Stimulated activated CD4-positive, alpha-beta T cell treated with anti-CD3 and anti-CD28 coated beads, TNF-alpha, amount 100 ng/mL, for 24 hours (primary cell): ENCODE measurements at places on chromosomes 12 and 14.

- DNase-seq, result no peak
These were observed 43.8 kb downstream of the RESF1 start for GRCh38 chr12:32002848-32003493.

DNA sequence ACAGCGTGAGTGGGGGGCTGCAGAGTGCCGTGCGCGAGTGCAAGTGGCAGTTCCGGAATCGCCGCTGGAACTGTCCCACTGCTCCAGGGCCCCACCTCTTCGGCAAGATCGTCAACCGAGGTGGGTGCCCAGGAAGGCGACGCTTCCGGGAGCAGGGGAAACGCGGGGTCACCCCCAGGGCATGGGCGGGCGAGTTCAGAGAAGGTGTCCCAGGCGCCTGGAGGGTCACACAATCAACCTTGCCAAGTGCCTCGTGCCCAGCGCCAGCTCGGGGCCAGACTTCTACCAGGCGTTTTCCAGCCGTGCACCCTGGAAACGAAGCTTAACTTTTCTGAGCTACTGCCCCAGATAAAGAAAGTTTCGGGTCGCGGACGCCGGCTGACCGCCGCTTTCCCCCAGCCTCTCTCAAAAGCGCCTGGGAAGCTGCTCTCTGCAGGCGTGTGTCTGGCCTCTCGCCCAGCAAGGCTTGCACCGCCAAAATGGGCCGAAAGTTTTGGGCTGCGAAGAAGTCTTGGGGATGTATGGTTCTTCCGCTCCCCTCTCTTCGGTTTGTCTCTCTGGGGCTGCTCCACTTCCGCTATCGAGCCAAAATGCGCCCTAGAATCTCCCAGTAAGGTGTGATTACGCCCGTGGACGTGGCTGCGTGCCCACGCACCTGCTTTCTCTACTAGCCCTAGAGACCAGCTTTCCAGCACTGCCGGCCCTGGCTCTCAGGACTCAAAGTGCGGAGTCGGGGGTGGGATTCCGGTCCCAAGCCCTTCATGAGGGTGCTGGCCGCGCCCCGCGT is 1.7 kb downstream of the WNT1 start:
- DNase-seq, result no peak

DNA sequence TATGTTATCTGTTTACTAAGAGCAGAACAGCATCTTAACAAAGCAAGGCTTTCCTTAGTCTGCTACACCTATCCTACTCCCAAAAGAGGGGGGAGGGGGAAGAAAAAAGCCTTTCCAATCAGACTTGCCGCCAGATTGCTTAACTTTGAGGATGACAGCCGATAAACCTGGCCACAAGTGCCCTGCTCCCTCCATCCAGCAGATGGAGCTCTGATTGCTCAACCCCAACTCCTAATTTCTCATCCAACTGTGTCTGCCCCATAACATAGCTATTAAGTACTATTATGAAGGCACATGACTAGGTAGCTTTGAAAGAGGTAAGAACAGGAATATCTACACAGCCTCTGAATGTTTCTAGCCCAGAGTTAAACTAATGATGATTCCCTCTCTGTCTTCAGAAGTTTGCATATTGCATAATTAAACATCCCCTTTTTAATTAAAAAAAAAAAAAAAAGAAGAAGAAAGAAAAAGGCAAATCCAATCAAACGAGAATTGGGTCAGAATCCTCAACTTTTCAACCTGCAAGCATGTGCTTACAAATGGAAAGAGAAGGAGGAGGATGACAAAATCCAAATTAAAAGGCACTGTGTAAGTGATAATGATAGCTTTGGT is 247.4 kb downstream of the GALC start:
- no peak for DNase-seq

GRCh38 chr12:104504146-104504545 is 47.4 kb downstream of the CHST11 start:
- no peak for DNase-seq

DNA sequence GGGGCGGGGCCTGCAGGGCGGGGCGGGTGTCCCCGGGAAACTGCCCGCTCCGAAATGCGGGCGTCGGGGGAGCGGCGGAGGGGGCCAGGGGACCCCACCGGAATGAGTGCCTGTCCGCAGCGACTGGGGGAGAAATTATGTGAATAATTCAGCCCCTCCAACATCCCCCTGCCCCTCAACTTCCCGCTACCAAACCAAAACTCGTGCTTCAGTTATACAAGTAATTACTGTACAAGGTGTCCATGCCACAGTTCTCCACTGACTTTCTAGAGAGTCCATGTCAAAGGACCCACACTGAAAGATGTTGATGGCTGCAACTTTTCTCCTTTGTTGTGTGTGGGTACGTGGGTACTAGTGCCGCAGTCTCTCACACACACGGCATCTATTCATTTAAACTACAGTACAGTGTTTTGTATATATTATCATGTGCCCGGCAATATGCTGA is 414 bp upstream of the CDK17 start:
- no peak for DNase-seq

DNA sequence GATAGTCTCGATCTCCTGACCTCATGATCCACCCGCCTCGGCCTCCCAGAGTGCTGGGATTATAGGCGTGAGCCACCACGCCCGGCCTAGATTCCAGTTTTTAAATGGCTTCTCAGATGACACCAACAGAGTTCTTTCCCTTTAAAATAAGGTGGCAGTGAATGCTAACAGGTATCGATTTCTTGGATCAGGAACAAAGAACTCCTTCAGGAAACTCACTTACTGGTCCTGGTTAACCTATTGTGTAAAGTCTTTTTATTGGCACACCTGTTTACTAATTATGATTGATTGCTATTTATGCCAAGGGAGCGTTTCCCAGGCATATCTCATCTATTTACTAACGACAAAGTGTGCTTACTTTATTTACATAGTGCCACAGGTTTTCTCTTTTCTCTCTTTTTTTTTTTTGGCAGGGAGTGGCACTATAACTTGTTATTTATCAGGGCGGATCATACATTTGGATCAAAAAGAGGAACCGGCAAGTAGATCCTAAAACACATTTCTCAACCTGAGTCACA is 89.7 kb downstream of the GLT1D1 start:
- DNase-seq, result no peak

DNA sequence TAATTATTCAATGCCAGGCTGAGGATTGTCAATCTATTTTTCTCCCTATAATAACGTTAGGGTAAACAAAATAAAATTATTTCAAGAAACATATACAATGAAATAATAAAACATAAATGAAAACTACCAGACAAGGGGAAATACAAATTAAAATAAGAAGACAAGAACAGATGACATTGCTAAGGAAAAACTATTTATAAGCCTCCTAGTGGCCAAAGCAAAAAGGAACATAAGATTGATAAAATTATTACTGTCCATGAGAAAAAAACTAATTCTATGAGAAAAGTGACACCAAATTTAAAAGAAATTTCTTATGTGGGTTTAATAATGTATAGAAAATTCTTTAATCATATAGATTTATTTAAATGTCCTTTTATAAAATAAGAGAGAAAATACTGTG is 294.7 kb downstream of the TTC6 start:
- no peak for DNase-seq

DNA sequence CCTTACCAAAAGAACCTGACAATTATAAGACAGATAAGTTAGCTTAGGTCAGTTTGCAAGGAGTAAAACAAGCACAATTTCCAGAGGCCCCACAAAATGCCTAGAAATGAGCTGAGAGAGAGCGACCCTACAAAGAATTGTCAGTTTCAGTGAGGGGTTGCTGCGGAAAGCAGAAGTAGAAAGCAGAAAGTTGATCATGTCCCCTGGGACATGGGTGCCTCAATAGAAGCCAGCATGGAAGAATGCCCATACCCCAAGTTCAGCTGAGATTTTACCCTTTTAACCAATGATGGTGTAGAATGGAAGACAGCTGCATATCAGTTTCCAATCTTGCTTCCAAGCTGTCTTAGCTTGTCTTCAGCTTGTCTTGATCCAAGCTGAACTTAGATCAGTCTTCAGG is 21.8 kb upstream of the CRY1 start:
- no peak for DNase-seq

GRCh38 chr14:44982594-44982993 is 20.6 kb downstream of the TOGARAM1 start:
- no peak for DNase-seq

GRCh38 chr12:17992002-17992656 is 97.9 kb downstream of the RERGL start:
- no peak for DNase-seq
